ENCODE measurements at places on chromosomes 7 and 10. TPM values are rescaled to one million over a fixed set of nuclear protein-coding genes. Genes with fewer than 3 reads are reported as not detected.

The CRYGN gene
- total RNA-seq: not detected

The NKX6-2 gene
- total RNA-seq: not detected

The CALML5 gene
- total RNA-seq: not detected

The KLF6 gene
- total RNA-seq: 127 TPM

The CYP17A1 gene
- total RNA-seq: not detected

- no peak overlapping the region for H3K27ac ChIP-seq
- H3K4me3 ChIP-seq: no peak overlapping the region
- H3K36me3 ChIP-seq: no peaks in the 10 kb centered on the region
- no peak for DNase-seq
- no peaks in the 10 kb centered on the region for H3K27me3 ChIP-seq
These were observed 600.9 kb upstream of the MKI67 start for GRCh38 chr10:128727114-128727513.

GRCh38 chr7:8480527-8480926, 47.1 kb downstream of the NXPH1 start:
- H3K27ac ChIP-seq: no peak overlapping the region
- no peak overlapping the region for H3K4me3 ChIP-seq
- H3K4me1 ChIP-seq: no peaks in the 10 kb centered on the region
- H3K36me3 ChIP-seq: no peaks in the 10 kb centered on the region
- no peaks in the 10 kb centered on the region for H3K27me3 ChIP-seq
- DNase-seq: no peak

DNA sequence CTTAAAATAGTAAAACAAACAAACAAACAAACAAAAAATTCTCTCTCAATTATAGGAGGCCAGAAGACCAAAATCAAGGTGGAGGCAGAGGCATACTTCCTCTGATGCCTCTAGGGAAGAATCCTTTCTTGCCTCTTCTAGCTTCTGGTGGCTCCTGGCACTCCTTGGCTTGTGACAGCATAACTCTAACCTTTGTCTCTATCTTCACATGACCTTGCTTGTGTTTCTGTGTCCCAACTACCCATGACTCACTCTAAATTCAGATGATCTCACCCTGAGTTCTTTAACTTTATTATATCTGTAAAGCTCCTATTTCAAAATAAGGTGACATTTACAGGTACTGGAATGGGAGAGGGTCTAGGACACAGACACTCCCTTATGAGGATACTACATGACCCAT, 88.3 kb upstream of the ANTXRL start:
- peaks cover 4% of the 10 kb centered on the region for H3K4me1 ChIP-seq
- no peak for DNase-seq
- no peak overlapping the region for H3K27ac ChIP-seq
- H3K4me3 ChIP-seq: no peak overlapping the region
- peaks cover 8% of the 10 kb centered on the region for H3K36me3 ChIP-seq

GRCh38 chr10:89478085-89478738, 57.2 kb downstream of the SLC16A12 start:
- H3K36me3 ChIP-seq: no peaks in the 10 kb centered on the region
- DNase-seq: no peak
- no peak overlapping the region for H3K4me3 ChIP-seq
- H3K4me1 ChIP-seq: no peaks in the 10 kb centered on the region
- peaks cover 17% of the 10 kb centered on the region for H3K27me3 ChIP-seq

DNA sequence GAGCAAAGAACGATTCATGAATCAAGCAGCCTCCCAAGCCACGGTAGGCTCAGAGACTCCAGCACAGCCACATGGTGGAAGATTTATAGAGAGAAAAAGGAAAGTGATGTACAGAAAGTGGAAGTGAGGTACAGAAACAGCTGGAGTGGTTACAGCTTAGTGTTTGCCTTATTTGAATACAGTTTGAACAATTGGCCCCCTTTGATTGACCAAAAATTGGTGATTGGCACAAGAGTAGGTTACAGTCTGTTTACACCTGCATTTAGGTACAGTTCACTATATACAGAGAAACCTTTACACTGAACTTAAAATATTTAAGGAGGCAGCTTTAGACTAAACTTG, 136.4 kb upstream of the ASAH2 start:
- H3K36me3 ChIP-seq: no peaks in the 10 kb centered on the region
- no peaks in the 10 kb centered on the region for H3K27me3 ChIP-seq
- no peak overlapping the region for H3K4me3 ChIP-seq
- peak overlapping the region; percentile 4 for H3K27ac ChIP-seq
- peaks cover 9% of the 10 kb centered on the region for H3K4me1 ChIP-seq

DNA sequence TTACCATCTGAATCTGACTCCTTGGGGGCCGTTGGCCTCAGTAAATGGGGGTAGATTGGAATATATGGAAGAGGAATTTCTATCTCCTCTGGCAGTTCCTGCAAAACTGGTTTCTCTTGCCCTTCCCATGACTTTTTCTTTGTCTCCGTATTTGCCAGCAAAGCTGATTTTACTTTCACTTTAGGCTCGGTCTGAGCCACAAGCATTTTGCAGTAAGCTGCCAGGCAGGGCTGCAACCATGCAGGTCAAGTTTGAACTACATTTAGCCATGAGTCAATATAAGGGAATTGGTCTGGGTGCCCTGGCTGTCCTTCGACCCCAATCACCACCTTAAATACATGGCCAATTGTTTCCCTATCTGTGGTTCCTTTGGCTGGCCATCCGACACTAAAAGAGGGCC, 104.3 kb downstream of the TRIM24 start:
- H3K4me1 ChIP-seq: no peaks in the 10 kb centered on the region
- no peaks in the 10 kb centered on the region for H3K27me3 ChIP-seq
- DNase-seq: no peak
- H3K4me3 ChIP-seq: no peak overlapping the region
- H3K27ac ChIP-seq: no peak overlapping the region
- peaks cover 83% of the 10 kb centered on the region for H3K36me3 ChIP-seq

GRCh38 chr10:103502849-103503660, 9.6 kb downstream of the NEURL1 start:
- DNase-seq: no peak
- peak overlapping the region; percentile 43 for H3K27ac ChIP-seq
- peaks cover 31% of the 10 kb centered on the region for H3K4me1 ChIP-seq
- H3K4me3 ChIP-seq: peak overlapping the region; percentile 4
- H3K27me3 ChIP-seq: peaks cover 63% of the 10 kb centered on the region

GRCh38 chr7:41039386-41039953, 663.4 kb downstream of the INHBA start:
- H3K27me3 ChIP-seq: no peaks in the 10 kb centered on the region
- H3K36me3 ChIP-seq: no peaks in the 10 kb centered on the region
- no peak overlapping the region for H3K27ac ChIP-seq
- H3K4me1 ChIP-seq: no peaks in the 10 kb centered on the region
- no peak for DNase-seq
- H3K4me3 ChIP-seq: no peak overlapping the region

GRCh38 chr10:50431791-50432190, 180.5 kb upstream of the ASAH2 start:
- peaks cover 10% of the 10 kb centered on the region for H3K36me3 ChIP-seq
- peaks cover 22% of the 10 kb centered on the region for H3K4me1 ChIP-seq
- H3K27ac ChIP-seq: peak overlapping the region; percentile 14

GRCh38 chr7:151684408-151685175, 164.9 kb upstream of the RHEB start:
- DNase-seq: no peak
- H3K36me3 ChIP-seq: no peaks in the 10 kb centered on the region
- H3K4me3 ChIP-seq: no peak overlapping the region
- no peaks in the 10 kb centered on the region for H3K4me1 ChIP-seq
- H3K27ac ChIP-seq: no peak overlapping the region

Measured in activated CD4-positive, alpha-beta T cell treated with anti-CD3 and anti-CD28 coated beads, Interleukin-2, amount 10 ng/mL, durations not matched to agents 24 days and 14 days (primary cell).